ENCODE measurements at places on chromosomes 1 and 21. TPM values are rescaled to one million over a fixed set of nuclear protein-coding genes. Genes with fewer than 3 reads are reported as not detected.

The ALX3 gene
- total RNA-seq = not detected

The KDF1 gene
- total RNA-seq = not detected

The F13B gene
- not detected for total RNA-seq

The TESK2 gene
- total RNA-seq = 0.37 TPM

The FNDC7 gene
- not detected for total RNA-seq

The AGT gene
- 0.14 TPM for total RNA-seq

The FAM163A gene
- not detected for total RNA-seq
